EL (cell line): ENCODE measurements at places on chromosomes 7 and 10.

DNA sequence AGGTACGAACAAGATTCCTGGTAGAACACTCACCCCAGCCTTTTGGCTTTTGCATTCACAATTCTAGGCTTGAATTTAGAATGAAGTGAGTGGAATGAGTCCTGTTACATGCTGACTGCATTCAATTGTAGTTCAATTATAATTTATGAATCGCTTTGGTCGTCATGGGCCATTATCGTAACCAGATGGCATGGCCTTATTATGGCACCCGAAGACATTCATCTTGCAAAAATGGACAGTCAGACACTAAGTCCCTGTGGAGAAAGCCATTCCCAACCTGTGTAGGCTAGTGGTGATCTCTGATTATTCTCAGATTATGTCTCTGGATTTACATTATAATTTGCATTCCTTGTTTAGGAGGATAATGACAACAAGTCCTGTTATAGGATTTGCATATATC, 292.4 kb upstream of the NPSR1 start:
- DNase-seq, result no peak

DNA sequence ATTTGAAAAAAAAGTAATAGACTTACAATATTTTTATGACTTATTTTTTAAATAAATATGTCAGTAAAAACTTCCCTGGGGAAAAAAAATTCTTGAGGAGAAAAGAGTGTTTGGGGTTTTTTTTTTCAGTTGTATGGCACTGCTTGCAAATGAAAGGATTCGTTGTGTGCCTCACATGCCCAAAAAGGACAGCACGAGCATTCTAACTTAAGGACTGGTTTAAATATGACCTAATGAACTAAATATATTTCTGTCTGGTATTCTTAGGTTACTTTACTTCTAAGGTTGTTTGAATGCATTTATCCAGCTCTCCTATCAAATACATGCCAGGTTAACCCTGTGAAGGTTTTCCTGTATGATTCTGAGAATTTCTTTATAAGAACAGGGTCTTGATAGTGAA, 988 bp upstream of the CD36 start:
- DNase-seq, result no peak

GRCh38 chr10:13700473-13701144, 113.8 kb downstream of the PRPF18 start:
- no peak for DNase-seq

DNA sequence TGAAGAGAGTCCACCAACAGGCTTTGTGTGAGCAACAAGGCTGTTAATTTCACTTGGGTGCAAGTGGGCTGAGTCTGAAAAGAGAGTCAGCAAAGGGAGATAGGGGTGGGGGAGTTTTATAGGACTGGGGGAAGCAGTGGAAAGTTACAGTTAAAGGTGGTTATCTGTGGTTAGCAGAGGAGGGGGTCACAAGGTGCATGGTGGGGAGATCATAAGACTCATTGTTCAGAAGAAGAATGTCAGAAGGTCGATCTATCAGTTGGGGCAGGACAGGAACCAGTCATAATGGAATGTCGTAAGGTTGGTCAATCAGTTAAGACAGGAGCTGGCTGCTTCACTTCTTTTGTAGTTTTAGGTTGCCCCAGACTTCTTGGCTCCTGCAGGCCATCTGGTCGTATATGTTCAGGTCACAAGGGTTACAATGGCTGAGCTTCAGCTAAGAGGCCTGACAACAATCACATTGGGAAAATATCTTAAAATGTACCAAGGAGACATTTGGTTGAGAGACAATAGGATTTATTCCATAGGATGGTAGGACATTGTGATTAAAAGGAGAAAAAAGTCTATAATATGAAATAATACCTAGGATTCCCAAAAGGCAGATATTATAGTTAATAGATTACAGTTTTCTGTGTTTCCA, 356.4 kb downstream of the ANKRD7 start:
- no peak for DNase-seq

- no peak for DNase-seq
Observed at GRCh38 chr7:129792721-129793120, 160.0 kb downstream of the UBE2H start.

- peak; percentile 52 for DNase-seq
Observed at GRCh38 chr7:32881074-32881982, 10.2 kb downstream of the KBTBD2 start.
